ENCODE measurements at places on chromosomes 4 and X.
A peak's percentile ranks its signal among the peaks of the same experiment; 100 is the strongest.

DNA sequence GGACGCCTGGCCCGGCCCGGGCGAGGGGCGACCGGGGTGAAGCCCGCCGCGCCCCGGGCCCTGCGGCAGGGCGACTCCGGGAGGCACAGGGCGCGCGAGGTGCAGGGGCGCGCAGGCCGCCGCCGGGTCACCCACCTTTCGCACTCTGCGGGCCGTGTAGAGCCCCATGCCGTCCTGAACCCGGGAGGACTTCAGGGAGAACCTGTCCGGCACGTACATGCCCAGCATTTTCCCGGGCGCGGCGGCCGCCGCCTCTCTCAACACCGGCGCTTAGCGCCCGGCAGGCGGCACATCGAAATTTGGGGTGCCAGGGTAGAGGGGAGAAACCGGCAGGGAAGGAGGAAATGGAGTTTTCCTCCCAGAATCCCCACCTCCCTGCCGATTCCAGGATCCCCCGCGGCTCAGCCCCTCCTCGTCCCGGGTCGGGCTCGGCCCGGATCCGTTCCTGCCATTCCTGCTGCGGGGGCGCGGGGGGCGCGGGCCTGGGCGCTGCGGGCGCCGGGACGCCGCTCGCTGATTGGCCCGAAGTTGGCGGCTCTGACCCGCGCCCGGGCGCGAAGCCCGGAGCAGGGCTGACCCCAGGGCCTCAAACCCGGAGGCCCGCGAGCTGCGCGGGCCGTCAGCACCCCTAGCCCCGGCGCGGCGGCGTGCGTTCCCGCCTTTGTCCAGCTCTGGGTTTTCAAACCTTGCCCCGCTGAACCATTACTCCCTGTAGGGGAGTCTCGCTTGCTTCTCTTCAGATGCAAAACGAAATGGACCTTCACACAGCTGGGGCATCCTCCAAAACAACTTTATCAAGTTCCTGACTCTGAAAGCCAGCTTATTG, at the start of gene PRDM5:
PRDM5 (minus strand) TSS at position 346 of the 826 bp plus-strand sequence; CDS start at position 228, 118 bp downstream.
- peak; percentile 40 for DNase-seq

DNA sequence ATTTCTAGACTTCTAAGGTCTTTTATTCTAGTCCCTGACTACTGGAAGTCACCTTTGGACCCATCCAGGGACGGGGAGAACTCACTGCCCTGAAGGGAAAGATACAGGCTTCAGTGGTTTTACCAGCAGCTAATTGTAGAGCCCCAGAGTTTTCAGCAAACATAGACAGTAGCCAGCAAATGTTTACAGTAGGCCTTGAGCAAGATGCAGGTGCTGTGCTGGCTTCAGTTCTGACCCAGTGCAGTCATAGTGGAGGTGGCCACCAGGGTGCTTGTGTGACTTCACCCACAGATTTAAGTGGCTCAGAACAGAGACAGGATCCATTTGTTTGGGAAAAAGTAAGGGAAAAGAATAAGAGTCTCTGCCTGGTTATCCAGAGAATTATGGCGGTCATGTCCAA, 384.4 kb upstream of the AR start:
- DNase-seq: no peak

- no peak for DNase-seq
These were observed 49.5 kb downstream of the HS6ST2 start for GRCh38 chrX:132908891-132909290.

GRCh38 chr4:6781113-6781512, 1.4 kb upstream of the KIAA0232 start:
- no peak for DNase-seq

DNA sequence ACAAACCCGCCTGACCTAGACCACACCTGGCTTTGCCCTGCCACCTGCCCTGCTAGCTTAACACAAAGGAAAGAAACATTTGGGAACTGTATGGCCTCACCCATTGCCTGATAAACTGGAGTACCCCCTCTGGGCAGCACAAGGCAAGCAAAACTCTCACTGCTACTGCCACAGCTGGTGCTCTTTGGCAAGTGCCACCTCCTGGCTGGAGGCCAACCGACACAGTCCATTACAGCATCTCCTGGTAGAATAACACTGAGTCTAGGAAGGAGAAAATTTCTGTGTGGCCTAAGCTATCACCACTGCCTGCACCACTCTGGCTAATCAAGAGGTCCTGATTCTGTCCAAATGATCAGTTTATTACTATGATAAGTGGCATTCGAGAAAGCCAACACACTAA, 18.9 kb upstream of the SPANXN3 start:
- no peak for DNase-seq

DNA sequence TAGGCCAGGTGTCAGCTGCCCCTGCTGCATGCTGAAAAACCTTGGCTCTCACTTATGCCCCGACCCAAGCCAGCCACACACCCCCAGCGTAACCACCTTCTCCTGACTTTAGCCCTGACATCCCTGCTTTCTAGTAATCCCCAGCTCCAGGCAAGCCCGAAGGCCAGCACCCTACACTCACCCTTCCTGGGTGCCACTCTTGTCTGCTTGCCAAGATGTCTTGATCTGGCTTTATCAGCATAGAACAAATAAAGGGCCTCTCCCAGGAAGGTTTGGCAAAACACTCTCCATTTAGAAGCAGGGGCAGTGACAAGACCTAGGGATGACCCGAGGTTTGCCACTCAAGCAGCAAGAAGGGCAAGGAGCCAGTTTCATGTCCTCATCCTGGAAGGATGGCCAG, 6.8 kb upstream of the MAP9 start:
- DNase-seq: no peak

GRCh38 chr4:26132858-26133257, 188.0 kb upstream of the RBPJ start:
- no peak for DNase-seq

DNA sequence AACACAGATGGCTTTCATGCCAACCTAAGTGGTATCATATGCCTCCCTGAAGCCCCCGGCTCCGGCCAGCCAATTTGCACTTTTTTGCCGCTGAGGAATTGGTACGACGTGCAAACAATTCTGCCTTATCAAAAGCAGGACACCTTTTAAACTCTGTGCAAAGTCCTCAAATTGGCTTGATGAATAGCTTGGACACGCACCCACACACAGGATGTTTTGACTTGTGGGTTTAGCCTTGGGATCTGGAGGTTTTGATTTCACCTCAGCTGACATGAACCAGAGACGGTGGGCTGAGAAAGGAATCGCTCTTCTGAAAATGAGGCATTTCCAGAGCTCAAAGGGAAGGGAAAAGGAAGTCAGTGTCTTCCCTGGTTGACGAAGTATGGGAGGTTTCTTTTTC, 110.8 kb upstream of the SHOX start:
- DNase-seq: no peak

GRCh38 chr4:123198706-123199105, 197.9 kb upstream of the SPRY1 start:
- DNase-seq: no peak

GRCh38 chr4:135325264-135325663, 1123.7 kb upstream of the PABPC4L start:
- DNase-seq: no peak

GRCh38 chrX:38008658-38009057, 2.3 kb downstream of the SYTL5 start:
- no peak for DNase-seq

GRCh38 chrX:1561164-1561563, 24.2 kb upstream of the P2RY8 start:
- no peak for DNase-seq

DNA sequence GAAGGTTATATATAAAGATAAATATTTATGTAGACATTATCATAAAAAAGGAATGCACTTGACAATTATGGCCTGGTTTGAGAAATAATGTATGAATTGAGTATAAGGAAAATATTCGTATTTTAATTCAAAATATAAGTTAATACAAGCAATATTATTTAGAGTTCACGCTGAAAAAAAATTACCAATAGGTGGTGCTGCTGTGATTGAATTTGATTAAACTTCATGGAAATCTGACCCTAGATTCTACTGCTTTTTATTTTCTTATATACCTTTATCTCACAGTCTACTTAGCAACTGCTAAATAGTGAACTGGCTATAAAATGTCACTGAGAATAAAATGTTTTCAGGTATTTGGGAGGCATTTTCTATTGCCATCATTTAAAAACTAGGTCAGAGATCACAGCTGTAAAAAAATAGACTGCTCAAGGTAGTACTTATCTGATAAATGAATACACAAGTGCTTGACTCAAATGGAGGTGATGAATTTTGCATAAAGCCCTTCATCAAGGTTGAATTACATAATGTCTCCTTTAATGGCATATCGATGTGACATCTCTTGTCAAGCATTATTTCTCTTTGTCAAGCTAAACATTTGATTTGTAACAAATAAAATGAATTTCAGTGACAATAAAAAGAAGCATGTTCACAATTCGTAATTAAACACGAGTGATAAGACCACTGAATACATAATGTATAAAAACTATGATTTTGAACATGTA, 1638.8 kb upstream of the PCDH7 start:
- DNase-seq: no peak

GRCh38 chr4:3035674-3036073, 38.7 kb downstream of the HTT-AS start:
- DNase-seq: no peak

DNA sequence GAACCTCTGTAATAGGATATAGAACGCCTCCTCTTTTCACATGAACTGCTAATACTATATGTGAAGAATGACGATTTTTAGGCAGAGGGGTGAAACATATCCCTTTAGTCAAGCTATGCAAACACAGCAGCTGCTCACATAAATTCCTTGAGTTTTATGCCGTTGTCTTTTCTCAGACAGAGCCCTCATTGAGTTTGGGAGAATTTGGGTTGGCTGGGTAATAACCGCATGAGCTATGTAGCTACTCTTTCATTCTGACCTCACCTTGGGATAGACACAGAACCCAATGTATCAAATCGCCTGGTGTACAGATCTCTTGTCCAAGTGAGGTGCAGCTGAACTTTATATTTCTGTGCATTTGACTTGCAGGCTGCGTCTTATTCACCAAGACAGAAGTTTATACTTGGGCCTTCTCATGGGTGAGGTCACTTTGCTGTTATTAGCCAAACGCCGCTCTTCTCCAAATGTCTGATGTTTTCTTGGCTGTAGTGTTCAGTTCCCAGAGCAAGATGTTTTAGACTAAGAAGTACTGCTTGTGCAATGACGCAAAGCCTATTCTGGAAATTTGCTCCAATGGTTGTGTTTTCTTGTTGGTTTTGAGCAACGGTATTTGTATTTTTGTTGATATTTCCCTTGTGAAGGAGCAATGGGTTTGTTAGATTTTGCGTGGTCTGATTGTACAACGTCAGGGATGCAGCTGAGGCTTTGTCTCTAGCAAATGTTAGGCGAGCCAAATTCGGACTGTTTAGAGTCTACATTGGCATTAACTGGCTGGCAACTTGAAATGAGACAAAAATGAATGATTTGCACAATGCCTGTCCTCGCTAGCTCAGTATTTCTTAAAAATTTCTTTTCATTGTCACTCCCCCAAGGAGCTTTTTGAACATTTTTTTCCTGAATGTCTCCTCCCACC, 11.2 kb upstream of the SPARCL1 start:
- DNase-seq: no peak

DNA sequence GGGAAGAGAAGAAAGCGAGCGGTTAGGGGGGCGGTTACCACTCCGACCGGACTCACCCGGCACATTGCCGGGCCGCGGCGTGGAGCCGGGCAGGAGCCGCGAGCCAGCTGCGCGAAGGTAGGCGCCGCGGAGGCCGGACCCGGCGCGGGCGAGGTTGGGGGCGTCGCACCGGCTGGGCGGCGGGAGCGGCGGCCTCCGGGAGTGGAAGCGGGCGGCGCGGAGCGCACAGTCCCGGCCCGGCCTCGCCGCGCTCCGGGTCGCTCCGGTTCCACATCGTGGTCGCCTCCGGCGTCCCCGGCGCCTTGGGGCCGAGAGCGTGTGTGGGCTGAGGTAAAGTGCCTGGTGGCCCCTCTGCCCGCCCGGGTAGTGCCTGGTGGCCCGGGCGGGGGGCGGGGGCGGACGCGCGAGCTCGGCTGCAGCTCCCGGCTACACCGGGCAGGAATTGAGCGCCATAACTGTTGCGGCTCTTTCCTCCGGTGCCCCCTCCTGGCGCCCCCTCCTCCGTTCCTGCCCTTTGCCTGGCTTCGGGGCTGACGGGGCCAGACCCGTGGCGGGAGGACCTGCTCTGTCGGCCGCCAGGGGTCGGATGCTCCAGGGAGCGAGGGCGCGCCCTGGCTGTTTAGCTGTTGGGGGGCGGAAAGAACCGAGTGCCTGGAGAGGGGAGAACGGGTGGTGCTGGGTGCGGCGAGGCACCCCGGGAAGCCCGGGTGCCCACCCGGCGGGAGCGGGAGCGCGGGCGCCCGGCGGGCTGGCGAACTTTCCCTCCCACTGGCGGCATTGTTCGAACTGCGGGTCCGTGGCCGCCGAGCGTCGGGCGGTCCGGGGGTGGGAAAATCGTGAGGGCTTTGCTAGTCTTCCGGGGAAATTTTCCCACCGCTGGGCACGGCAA, 626 bp downstream of the JADE3 start:
- peak; percentile 35 for DNase-seq

DNA sequence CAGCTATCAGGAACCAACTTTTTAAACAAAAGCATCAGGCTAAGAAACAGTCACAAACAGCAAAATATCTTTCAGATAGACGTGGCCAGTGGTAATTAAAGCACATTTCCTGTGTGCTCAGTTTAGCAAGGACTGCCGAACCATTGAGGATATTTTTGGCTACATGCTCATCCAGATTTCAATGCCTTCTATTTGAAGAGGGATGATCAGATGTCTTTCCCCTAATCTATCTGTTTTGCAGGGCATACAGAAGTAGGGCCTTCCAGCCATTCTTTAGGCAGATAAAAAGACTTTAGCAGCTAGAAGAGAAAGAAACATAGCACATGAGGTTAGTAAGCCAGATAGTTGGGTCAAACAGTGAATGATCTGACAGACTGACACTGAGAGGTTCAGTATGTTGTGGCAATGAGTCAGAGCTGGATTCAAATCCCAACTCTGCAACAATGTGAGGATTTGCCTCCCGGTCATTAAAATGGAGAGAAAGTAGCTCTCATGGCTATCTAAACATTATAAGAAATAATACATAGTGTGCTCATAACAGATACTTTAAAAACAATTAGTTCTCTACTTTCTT, 100.0 kb upstream of the PRKG2 start:
- DNase-seq: no peak

GRCh38 chr4:74161666-74162450, 3.9 kb downstream of the MTHFD2L start:
- DNase-seq: no peak

DNA sequence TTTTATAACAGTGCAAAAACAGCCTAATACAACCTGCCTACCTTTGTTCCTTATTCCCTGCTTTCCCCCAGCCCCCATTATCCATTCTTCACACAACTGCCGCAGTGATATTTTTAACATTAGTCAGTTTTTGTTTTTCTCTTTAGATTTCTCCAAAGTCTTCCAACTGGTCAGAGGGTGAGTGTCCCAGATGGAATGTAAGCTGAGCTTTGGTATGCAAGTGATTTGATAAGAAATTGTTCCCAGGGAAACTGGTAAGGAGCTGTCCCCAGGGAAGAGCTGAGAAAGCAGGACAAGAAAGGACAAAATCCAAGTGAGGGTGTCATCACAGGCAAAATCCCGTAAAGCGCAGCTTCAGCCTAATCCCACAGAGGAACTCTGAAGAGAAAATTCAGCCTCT, 475.5 kb upstream of the ADGRL3 start:
- DNase-seq: no peak

DNA sequence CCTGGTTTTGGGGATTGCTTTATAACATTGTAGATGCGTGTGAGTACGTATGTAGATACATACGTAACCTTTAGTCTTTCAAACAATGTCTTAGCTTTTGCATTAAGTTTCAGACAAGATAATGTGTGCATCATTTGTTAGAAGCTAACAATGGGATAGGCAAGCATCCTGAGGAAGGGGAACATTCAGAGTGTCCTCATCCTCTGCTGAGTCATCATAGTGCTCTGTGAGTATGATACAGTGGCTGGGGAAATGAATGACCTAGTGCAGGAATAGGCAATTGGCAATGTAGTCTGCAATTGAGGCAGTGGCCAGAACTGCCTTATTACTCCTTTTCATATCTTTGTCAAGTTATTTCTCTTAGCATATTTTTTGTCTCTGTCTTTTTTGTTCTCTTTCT, 7.3 kb downstream of the NAP1L5 start:
- DNase-seq: no peak
